ENCODE measurements at places on chromosomes 16 and 17. TPM values are rescaled to one million over a fixed set of nuclear protein-coding genes. Genes with fewer than 3 reads are reported as not detected.

KRT28 gene
- total RNA-seq = not detected

HAP1 gene
- total RNA-seq = 0.08 TPM

SRCIN1 gene
- 6.2 TPM for total RNA-seq

CACNG5 gene
- not detected for total RNA-seq

ATP2C2 gene
- not detected for total RNA-seq

CA5A gene
- not detected for total RNA-seq

ADGRG3 gene
- total RNA-seq = 1.0 TPM

CYBA gene
- total RNA-seq = 26.8 TPM

SMIM36 gene
- not detected for total RNA-seq

MC1R gene
- 4.0 TPM for total RNA-seq

KDM6B gene
- 22.1 TPM for total RNA-seq

PYY gene
- total RNA-seq = not detected

PLA2G10 gene
- not detected for total RNA-seq

KRTAP4-9 gene
- total RNA-seq = not detected

AXIN2 gene
- 12.4 TPM for total RNA-seq

NPIPA5 gene
- 6.7 TPM for total RNA-seq

MRPL12 gene
- 117 TPM for total RNA-seq

KRTAP2-1 gene
- total RNA-seq = not detected

CDK5R1 gene
- total RNA-seq = 1.5 TPM

NAGPA gene
- 5.5 TPM for total RNA-seq

NPTX1 gene
- total RNA-seq = 0.62 TPM

CACNG1 gene
- total RNA-seq = not detected

TMEM204 gene
- 19.8 TPM for total RNA-seq

UMOD gene
- total RNA-seq = not detected

COG4 gene
- total RNA-seq = 36.3 TPM

GRAP gene
- total RNA-seq = 2.9 TPM

PRR29 gene
- 0.51 TPM for total RNA-seq

RNF157 gene
- total RNA-seq = 2.5 TPM
